ENCODE measurements at places on chromosomes 5 and 9.

- DNase-seq, result no peak
Observed at GRCh38 chr5:116652903-116653302, 78.3 kb upstream of the SEMA6A start.

- no peak for DNase-seq
Observed at GRCh38 chr5:126198531-126198930, 224.7 kb upstream of the GRAMD2B start.

DNA sequence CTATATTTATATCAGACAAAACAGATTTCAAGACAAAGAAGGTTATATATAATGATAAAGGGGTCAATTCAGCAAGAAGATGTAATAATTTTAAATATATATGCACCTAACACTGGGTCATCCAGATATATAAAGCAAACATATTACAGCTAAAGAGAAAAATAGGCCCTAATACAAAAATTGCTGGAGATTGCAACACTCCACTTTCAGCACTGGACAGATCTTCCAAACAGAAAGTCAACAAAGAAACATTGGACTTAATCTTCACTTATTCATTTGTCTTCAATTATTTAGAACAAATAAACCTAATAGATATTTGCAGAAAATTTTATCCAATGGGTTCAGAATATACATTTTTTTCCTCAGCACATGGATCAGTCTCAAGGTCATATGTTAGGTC lies 45.8 kb downstream of the MEIKIN start:
- DNase-seq, result no peak

- no peak for DNase-seq
Observed at GRCh38 chr5:132470596-132470995, 20.0 kb downstream of the IRF1 start.

DNA sequence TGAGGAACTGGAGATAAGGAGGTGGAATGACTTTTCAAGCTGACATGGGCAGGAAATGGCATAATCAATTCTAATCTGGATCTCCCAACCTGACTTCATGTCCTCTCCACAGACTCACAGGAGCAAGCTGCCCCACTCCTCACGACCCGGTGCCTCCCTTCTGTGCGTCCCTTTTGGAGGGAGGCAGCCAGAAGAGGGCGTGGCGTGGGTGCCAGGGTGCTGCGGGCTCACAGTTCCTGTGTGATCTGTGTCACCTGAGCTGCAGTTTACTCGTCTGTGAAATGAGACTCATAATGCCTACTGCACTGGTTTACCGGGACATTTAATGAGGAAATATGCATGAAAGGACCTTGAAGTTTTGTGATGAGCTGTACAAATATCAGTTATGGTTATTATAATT lies 207.4 kb downstream of the DAB2IP start:
- no peak for DNase-seq

DNA sequence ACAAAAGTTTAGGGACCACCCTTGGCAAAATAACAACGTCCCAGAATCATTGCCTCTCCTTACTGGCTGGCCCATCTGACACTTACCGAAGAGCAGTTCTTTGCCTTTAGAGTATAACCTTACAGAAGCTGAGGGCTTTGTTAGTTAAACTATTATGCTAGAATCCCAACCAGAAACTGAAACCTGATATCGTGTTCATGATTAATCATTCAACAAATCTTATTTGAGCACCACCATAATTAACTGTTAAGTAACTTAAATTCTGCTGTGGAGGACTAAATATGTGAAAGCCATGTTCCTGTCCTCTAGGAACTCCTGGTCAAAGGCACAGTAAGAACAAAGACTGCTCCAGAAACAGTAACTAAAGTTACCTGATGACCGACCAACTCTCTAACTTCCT lies 104.9 kb downstream of the ARL15 start:
- no peak for DNase-seq

Measured in stimulated activated CD4-positive, alpha-beta T cell treated with anti-CD3 and anti-CD28 coated beads, Interleukin-1b, Interleukin-23, amount 100 ng/mL, for 48 hours (primary cell).